ENCODE measurements at places on chromosomes 12 and 14. TPM values are rescaled to one million over a fixed set of nuclear protein-coding genes. Genes with fewer than 3 reads are reported as not detected.

Gene CIROP
- not detected for total RNA-seq

Gene KCNA1
- not detected for total RNA-seq

Gene NPFF
- total RNA-seq, result not detected

Gene ADAM20
- 4.5 TPM for total RNA-seq

Gene LMNTD1
- not detected for total RNA-seq

Gene TMX1
- 16.1 TPM for total RNA-seq

Gene P2RX2
- not detected for total RNA-seq

Gene KRT77
- total RNA-seq, result not detected

DNA sequence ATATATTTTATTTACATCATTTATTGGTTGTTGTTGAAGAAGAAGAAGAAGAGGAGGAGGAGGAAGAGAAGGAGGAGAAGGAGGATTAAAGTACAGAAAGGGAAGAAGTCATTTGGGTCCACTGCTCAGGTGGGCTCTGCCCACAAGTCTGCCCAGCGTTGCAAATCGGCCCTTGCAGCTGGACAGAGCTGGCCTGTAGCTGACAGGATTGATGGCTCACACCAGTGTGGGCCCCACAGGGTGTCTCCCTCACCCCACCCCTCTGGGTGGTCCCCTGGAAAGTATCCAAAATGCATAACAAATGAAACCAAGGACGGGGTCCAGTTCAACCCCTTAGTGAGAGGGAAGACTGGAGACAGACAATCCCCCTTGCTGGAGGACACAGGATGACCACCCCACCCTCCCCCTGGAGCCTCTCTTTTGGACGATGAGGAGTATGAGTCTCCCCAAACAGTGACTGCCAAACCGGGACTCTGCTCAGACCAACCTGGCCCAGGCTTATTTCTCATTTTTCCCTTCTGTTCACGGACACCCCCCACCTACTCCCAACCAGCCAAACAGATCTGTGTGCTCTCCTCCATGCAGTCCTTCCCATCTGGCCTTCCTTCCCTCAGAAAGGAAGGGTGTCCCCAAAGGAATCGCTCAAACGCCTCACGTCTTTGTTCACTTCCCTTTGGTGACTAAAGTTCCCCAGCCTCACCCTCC, 17.7 kb downstream of the DPF3 start:
- no peak for DNase-seq

DNA sequence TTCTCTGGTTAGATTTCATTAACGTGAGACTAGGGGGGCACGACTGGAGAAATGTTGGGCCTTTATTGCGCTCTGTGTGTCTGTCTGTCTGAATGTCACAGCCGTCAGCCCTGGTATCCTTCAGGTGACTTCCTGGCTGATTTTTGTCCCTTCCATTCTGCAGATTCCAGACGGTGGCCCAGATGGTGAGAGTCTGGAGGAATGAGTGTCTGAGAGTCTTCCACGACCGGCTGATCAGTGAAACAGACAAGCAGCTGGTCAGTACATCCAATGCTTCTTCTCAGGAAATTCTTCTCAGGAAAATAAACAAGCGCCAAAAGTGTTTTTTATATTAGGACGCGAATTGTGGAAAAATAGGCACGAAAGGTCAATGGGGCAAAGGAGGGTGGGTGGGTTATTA, 93.5 kb downstream of the CCDC92 start:
- no peak for DNase-seq

DNA sequence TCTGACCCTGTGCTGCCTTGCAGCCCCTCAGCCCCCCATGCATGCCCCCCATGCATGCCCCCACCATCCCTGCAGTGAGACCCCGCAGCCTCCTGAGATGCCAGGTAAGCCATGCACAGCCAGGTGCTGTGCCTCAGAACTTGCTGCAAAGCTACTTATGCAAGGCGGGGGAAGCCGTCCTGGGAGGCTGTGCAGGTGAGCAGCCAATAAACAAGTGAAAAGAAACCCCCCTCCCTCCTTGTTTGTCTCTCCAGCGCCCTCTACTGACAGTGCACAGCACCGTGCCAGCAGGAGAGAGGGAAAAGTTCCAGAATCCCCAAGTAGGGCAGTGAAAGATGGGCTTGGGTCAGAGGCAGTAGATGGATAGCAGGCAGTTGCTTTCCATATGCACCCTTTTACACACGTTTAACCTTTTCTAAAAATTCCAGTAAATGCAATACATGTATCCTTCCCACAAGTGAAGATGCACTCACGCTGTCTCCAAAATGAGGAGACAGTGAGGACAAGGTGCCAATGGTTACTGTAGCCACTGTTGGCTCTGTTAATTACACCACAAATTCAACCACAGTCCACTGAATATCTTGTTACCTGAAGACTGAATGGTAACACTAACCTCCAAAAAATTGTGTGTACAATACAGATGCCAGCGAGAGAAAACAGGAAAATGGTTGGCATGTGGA, 18.0 kb downstream of the TNFAIP2 start:
- no peak for DNase-seq

- DNase-seq, result no peak
Observed at GRCh38 chr14:101516401-101516800, 44.9 kb upstream of the DIO3 start.

DNA sequence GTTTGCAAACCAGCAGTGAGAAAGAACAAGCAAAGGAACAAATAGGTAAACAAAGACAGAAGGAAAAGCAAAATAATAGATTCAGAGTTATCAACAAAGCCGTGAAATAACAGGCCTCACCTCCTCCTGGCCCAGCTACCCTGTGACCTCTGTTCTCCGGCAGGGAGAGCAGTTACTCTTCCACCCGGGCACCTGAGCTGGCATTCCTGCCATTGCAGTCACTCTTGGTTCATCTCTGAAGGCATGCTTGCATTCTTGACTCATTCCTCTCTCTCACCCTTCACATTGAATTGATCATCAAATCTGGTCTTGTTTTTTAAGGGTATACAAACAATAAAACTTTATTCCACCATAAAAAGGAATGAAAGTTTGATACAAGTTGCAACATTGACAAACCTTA, 95.1 kb downstream of the TTC8 start:
- no peak for DNase-seq

GRCh38 chr12:129617849-129618248, 286.0 kb downstream of the TMEM132D start:
- DNase-seq, result no peak

GRCh38 chr12:57149245-57149900, 2.0 kb upstream of the LRP1-AS start:
- DNase-seq, result peak; percentile 56

- no peak for DNase-seq
Observed at GRCh38 chr12:107635139-107635538, 50.5 kb upstream of the PWP1 start.

DNA sequence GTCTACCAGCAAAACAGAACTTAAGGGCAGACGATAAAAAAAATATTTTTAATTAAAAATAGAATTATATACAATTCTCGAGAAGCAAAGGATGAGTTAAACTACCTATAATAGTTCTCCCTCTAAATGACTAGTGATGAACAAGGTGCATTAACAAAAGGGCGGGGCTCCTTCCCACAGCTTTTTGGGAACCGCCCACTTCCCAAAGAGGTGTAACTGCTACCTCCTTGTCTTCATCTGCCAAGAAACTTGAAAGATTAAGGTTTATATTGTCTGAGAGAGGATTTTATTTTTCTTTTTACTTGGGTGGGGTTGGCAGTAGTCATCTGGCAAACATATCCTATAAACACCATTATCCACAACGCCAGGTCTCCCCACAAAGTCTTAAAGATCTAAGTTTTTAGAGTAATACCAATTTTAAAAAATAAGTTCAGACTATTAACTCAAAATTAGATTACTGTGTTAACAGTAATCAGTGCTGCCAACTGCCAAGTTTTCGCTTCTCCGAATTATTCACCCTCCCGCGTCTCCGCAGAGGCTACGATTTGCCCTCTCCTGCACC, 938 bp downstream of the RALGAPA1 start:
- no peak for DNase-seq

DNA sequence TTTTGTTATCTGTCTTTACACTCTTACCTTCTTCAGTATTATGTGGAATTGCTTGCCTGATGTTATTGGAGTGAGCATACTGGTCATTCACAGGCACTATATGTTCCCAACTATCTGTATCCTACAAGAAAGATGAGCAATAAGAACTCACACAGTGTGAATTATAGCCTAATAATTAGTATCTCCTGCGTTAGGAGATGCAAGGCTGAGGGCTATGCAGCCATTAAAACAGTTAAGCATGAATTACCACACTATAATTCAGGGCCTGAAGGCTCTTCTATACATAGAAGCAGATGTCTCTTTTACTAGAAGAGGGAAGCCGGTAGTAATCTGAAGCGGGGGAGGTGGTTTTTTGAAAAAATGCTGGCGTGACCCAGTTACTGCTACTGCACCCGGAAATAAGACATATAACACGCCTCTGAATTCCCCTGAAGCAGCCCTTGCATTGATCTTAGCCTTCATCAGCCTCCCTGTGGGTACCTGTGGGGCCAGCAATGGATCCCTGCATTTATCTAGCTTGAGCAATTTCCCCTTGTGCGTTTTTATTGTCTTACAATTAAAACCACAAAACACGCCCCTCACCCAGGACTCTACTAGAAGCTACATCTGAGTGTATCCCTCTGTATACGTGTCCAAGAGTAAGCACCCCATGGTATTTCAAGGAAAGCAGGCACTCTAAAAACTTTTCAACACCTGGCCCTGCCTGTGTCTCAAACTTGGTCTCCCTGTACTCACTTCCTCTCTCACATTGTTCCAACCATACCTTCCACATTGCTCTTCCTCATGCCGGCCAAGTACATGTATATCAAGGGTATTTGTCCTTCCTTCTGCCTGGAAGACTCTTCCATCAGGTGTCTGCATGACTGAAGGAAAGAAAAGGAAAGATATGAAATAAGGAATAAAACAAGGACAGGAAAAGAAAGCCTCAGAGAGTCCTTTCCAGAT, 210.9 kb upstream of the ARID2 start:
- DNase-seq, result no peak

Data from gastrocnemius medialis (tissue), 4 donors.